ENCODE measurements at places on chromosomes 16 and 17.

- DNase-seq = no peak
Observed at GRCh38 chr16:24776501-24777220, 47.2 kb downstream of the TNRC6A start.

DNA sequence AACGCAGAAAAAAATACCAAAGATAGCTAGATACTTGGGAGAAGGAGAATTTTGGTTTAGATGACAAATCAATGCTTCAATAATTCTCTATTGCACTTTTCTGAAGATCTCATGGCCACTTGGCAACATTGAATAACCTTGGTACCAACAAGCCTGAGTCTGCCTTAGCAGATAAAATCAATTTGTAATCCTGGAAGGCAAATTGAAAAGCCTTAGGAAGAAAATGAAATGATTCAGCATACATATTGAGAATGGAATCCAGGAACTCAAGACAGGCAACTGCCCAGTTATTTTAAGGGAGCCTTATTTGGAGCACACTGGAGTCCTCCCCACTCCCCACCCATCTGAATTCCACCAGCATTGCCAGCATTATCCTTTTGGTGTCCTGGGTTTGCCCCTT is 109.3 kb upstream of the SOX9 start:
- no peak for DNase-seq

DNA sequence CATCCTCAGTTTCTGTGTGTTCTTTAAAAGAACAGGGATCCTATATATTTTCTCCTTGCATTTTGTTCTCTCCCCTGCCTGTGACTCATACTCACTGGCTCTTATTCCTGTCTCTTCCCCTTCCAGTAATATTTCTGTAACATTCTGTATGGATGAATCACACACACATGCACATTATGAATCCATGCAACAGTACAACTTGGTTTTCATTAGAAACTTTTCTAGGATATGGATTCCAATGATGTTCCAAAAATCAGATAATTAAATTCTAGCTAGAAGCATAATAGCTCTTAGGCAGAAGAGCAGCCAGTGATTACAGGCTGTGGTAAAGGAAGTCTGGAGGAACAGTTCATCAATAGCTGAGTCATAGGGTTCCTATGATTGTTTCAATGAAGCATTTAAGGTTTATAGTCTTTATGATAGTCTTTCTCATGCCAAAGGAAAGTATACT is 119.6 kb upstream of the PMFBP1 start:
- no peak for DNase-seq

GRCh38 chr16:55041540-55042234 is 111.0 kb downstream of the IRX5 start:
- no peak for DNase-seq

GRCh38 chr16:61007694-61008093 is 1028.5 kb downstream of the CDH8 start:
- DNase-seq = no peak

Measured in stimulated activated CD4-positive, alpha-beta T cell treated with anti-CD3 and anti-CD28 coated beads, TNF-alpha, amount 100 ng/mL, for 1 hour (primary cell).